Stimulated activated CD4-positive, alpha-beta T cell treated with anti-CD3 and anti-CD28 coated beads, TNF-alpha, amount 100 ng/mL, for 4 hours (primary cell): ENCODE measurements at places on chromosomes 2 and 18.

GRCh38 chr2:40213071-40213470 lies 238.8 kb downstream of the SLC8A1 start:
- DNase-seq, result no peak

DNA sequence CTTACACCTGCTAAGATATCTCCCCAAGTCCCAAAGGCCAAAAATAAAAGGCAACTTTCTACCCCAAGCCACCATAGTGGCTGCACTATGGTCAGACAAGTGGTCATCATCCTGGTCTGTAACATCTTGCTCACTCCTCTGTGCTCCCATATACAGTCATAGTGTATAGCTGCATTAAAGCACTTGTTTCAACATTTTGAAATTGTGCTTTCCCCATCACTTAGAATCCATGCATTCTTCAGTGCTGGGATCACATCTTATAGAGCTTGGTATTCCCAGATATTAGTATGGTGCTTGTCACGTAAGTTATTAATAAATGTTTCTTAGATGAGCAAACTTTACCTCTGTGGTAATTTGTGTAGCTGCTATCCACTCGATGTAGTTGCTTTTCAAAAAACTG lies 40.4 kb upstream of the CDC42EP3 start:
- DNase-seq, result no peak

DNA sequence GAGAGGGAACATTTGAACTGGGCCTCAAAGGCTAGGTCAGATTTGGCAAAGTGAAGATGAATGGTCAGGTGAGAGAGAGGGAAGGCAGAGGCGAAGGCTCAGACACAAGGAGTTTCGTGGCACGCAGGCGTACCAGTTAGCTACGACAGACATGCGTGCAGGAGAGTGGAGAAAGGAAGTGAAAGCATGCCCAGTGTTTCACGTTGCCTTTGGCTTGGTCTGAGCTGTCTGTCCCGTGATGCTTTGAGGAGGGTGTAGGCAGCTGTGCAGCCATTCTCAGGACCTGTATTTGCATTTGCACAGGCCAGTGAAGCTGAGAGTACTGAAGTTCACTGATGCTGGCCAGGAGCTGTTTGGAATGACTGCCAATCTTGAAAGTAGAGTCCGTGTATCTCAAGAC lies 69.5 kb downstream of the HNRNPLL start:
- no peak for DNase-seq

- DNase-seq, result no peak
These were observed 173.1 kb downstream of the SEPTIN10 start for GRCh38 chr2:109440499-109441156.

GRCh38 chr2:66957198-66957597 lies 439.9 kb upstream of the ETAA1 start:
- no peak for DNase-seq

DNA sequence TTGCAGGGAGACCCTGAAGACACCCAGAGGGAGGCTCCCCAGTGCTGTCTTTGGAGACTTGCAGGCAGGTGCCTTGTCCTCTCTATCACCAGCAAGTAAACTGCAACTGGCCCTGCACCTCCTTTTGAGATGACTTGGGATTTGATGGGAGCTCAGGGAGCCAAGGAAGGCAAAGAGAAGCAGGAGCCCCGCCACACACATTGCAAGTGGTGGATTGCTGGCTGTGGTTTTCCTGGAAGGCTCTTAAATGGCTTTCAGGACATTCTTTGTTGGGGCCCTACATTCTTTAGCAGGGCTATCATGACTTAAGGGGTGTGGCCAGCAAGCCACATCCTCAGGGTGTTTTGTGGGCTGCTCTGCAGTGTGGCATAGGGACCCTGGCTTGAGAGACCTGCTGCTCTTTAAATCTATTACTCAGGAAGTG lies 39.9 kb upstream of the CDC42EP3 start:
- no peak for DNase-seq

GRCh38 chr2:44769349-44770011 lies 172.0 kb upstream of the SIX3 start:
- no peak for DNase-seq

- no peak for DNase-seq
These were observed 2.5 kb downstream of the MPPE1 start for GRCh38 chr18:11905613-11906012.

- DNase-seq, result no peak
These were observed 30.1 kb downstream of the MROH2A start for GRCh38 chr2:233807966-233808935.
